ENCODE measurements at places on chromosomes 11 and 22.
A peak's percentile ranks its signal among the peaks of the same experiment; 100 is the strongest.

DNA sequence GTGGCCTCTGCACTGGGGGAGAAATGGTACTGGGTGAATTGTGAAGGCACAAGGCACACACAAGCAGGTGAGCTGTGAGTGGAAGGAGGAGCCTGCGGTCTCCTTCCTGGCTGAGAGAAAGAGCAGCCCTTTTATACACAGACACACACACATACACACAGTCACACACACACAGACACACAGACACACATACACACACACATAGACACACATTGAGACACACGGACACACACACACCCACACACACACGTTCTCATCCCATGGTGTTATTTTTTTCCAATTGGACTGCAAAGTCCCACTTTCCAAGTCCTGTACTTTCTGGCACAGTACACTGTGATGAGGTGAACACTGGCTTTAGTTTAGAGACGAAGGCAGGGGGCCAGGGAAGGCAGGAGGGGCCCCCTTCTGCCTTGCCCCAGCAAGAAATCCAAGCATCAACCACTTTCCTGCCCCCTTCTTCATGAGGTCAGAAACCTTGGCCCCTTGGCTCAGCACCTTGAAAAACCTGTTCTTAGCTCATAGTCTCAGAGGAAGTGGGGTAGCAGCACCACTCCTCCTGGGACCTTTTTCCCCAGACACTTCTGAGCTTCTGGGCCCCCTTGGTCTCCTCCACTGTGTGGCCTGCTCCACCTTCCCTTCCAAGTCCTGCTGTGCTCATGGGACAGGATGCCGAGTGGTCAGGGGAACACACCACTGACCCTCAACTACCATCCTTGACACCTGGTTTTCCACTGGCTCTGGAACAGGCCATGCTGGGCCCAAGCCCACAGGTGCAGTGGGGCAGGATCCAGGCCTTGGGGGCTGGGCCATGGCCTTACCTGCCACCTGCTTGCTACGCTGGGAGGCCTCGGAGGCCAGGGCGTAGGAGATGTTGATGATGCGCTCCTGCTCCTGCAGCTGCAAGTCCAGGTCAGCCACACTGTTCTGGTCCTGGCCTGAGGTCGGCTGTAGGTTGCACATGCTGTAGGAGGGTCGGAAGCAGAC, 43.8 kb downstream of the C11orf58 start:
- no peak for DNase-seq

- no peak for DNase-seq
Observed at GRCh38 chr11:79926707-79927106, 485.9 kb upstream of the TENM4 start.

DNA sequence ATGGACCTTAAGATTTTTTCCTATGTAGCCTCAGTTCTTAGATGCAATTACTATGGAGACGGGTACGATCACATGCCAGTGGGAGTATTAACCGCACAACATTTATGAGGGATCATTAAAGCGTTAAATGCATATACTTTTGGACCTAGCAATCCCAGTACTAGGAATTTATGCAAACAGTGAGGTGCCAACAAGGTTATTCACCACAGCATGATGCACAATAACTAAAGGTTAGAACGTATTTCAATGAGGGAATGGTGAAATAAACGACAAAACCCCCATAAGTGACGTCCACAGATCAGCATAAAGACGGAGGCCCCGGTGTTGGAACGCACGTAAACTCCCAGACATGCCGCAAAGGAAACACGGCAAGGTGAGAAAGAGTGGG, 539 bp downstream of the SIRT3 start:
- peak; percentile 47 for DNase-seq

DNA sequence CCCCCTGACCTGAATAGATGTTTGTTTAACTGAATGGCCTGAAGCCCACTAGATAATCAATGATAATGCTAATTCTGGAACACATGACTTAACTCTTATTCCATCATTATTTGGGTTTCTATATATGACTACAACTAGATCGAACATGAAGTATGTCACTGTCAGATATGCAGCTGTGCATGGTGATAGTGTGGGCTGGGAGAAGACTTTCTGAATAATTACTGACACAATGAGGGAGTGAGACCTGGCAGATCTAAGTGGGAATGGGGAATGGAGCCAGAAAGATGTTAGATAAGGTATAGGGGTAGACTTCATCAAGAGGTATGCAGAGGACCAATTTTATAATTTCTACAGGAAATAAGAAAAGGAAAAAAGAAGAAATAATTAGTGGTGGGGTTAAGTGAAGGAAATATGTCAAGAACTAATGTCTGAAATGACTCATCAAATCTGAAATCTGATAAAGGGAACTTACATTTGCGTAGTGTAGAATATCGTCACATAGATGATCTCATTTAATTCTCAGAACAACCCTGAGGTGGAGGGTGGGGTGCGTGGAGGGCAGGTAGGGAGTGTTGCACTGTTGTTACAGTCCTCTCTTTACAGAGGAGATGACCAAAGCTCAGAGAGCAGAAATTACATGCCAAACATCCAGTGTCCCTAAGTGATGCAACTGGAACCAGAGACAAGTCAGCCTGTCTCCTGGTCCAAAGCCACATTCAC, 68.2 kb upstream of the EED start:
- DNase-seq: peak; percentile 48

DNA sequence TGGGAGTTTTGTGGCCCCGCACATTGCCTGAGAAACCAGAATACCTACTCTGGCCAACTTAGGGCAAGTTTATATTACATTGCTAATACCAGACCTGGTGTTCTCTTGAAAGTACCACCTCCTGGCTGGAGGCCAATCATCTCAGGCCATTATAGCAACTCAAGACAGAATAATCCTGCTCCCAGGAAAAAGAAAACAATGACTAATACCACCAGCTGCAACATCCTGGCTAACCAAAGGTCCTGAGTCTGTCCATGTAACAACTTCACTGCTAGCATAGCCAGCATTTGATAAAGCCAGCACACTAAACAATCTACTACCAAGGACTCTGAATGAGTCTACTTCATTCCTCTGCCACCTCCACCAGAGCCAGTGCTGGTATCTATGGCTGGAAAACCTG, 1298.7 kb upstream of the CNTN5 start:
- DNase-seq: no peak

GRCh38 chr11:77697865-77698264, 60.3 kb upstream of the CLNS1A start:
- no peak for DNase-seq

GRCh38 chr22:37176464-37177061, 11.5 kb downstream of the C1QTNF6 start:
- no peak for DNase-seq

DNA sequence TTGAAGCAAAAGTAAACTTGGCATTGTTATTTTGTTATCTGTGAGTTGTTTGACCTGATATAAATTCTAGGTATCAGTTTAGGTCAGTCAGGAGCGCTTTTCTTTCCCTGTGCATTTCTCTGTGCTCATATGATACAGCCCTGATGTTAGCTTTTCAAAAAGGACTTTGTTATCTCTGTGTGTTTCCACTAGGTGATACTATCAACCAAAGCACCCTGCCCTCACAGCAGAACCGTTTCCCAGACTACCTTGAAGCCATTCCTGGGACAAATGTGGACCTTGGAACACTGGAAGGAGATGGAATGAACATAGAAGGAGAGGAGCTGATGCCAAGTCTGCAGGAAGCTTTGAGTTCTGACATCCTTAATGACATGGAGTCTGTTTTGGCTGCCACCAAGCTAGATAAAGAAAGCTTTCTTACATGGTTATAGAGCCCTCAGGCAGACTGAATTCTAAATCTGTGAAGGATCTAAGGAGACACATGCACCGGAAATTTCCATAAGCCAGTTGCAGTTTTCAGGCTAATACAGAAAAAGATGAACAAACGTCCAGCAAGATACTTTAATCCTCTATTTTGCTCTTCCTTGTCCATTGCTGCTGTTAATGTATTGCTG, 87.7 kb upstream of the BIRC3 start:
- DNase-seq: no peak

GRCh38 chr22:30267382-30268302, 991 bp upstream of the OSM start:
- DNase-seq: peak; percentile 65

DNA sequence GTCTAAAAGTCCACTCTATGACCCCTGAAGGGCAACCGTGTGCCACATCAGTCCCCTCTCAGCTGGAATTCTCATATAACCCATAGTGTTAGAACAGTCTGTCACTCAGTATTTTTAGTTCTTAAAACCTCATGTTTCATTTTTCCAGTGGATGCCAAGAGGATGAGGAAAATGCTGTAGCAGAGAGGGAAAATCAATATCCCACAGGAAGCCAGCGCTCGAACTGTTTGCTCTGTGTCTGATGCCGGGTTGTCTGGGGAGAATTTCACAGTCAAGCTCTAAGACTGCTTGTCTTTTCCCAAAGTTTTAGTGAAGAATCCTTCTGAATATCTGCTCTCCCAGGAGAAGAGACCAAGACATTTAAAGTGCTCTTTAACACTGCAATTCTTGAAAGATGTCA, 360.9 kb downstream of the OPCML start:
- no peak for DNase-seq

DNA sequence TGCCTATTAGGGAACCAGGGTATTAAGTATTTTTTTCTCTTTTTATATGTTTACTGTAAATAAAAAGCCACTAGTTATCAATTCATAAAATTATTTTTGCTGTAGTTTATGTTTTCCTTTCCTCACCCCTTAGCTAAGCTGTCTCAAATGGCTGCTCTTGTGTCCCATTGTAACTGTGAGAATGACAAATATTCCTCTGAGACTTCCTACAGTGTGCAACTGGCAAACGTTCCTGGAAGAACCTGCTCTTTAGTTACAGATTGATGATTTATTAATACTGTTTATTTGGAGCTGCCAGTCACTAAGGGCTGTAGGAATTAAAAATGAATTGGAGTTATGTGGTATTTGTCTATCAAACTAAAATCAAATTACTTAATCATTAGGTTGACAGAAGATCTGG, 675.4 kb upstream of the ARHGAP42 start:
- no peak for DNase-seq

DNA sequence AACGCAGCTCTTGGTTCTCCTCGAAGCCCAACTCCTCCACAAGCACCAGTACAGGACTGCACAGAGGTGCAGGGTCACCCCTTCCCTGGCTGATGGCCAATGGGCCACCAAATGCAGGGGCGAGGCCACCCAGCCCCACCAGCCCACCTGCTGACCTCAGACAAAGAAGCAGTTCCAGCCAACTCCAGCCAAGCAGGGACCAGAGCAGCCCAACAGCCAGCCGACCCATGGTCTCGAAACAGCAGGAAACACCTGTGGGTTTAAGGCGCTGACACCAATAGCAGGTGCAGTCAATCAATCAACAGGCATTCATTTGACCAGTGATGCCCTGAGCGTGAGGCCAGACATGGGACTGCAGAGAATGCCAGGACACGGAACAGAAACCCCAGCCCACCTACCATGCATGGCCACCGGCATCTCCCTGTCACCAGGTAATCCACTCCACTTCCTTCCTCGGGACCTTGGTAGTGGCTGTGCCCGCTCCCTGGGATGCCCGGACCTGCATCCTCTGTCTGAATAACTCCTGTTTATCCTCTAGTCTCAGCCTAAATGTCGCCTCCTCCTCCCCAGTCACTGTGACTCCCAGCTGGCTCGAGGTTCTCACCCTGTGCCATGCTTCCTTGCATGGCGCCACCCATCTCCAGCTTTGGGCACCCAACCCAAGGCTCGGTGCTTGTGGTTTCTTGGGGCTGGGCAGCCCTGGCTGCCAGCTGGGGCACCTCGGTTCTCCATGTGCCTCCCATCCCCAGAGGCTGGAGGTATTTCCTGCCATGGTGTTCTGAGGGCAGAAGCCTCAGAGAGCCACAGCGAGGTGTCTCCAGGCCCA, 1475.4 kb downstream of the BRD1 start:
- no peak for DNase-seq

DNA sequence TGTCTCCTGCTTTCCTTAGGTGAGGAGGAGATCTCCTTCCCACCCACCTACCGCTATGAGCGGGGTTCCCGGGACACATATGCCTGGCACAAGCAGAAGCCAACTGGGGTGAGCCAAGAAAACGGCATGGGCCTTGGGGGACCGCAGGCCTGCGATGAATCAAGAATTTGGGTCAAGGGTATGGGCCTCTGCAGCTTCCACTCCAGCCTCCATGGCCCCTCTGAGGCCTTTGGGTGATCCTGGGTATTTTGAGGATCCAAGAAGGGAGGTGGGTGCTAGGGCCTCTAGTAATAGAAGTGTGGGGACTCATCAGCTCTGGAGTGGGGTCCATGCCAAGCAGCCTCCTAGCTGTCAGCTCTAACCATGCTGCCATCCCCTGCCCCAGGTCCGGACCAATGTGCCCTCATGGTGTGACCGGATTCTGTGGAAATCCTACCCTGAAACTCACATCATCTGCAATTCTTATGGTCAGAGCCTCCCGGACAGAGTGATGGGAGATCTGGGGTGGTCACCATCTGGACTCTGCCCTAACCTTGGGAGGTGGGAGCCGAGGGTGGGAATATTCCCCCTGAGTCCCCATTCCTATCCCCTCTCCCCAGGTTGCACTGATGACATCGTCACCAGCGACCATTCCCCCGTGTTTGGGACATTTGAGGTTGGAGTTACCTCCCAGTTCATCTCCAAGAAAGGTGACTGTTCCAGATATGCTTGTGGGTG, 8.6 kb downstream of the INPPL1 start:
- DNase-seq: no peak

GRCh38 chr11:75577207-75577606, 15.2 kb downstream of the SERPINH1 start:
- DNase-seq: peak; percentile 50

GRCh38 chr22:46499805-46500189, 37.6 kb downstream of the CELSR1 start:
- no peak for DNase-seq

- no peak for DNase-seq
Observed at GRCh38 chr11:69908511-69909220, 89.5 kb upstream of the FGF3 start.

DNA sequence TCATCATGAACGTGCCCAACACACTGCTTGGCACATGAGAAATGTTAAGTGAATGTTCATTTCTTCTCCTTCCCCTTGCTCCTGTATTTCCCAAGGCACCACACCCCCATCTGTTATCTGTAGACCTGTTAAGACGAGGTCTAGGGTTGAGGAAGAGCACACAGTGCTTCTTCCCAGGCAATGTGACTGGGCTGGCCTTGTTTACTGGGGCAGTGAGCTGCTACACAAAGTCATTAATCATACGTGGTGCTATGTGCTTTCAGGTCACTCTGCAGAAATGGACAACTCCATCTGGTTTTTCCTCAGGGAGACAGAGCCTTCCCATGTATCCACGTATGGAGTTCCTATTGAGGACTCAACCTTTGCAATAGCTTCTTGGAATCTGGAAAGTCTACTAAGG, 118.7 kb downstream of the KCNC1 start:
- DNase-seq: no peak

- DNase-seq: no peak
Observed at GRCh38 chr22:30843245-30843644, 125.3 kb downstream of the MORC2 start.
